ENCODE measurements at places on chromosomes 6 and 20. TPM values are rescaled to one million over a fixed set of nuclear protein-coding genes. Genes with fewer than 3 reads are reported as not detected.

Gene SLC17A9
- total RNA-seq = 3.9 TPM

Gene SLC22A23
- total RNA-seq = 59.3 TPM

Gene LGSN
- not detected for total RNA-seq

Gene TNFRSF21
- total RNA-seq = 49.6 TPM

Gene PPIL6
- total RNA-seq = 0.60 TPM

Gene WASF1
- 6.8 TPM for total RNA-seq

Gene AMD1
- 45.2 TPM for total RNA-seq

Gene NT5DC1
- total RNA-seq = 2.6 TPM
